T-helper 22 cell (primary cell): ENCODE measurements at places on chromosomes 13 and 19.

DNA sequence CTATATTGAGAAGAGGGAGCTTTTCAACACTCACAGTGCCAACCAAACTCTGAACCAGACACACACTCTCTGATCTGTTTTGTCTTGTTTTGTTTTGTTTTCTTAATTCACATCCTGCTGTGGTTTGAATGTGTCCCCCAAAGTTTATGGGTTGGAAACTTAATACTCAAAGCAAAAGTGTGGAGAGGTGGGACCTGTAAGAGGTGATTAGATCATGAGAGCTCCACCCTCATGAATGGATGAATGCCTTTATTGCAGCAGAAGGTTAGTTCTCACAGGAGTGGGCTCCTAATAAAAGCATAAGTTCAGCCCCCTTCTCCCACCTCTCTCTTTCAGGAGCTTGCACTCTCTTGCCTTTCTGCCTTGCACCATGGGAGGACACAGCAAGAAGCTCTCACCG, 957.1 kb downstream of the PCDH9 start:
- DNase-seq = no peak

- DNase-seq = no peak
Observed at GRCh38 chr13:78960881-78961280, 301.9 kb upstream of the OBI1 start.

GRCh38 chr19:16398530-16399249, 73.1 kb downstream of the EPS15L1 start:
- DNase-seq = no peak

GRCh38 chr13:113724016-113724758, 34.8 kb upstream of the TMEM255B start:
- no peak for DNase-seq

GRCh38 chr19:708154-709143, at the start of gene PALM:
PALM (plus strand) TSS chr19:708935; CDS start chr19:709147, 212 bp downstream.
- no peak for DNase-seq

DNA sequence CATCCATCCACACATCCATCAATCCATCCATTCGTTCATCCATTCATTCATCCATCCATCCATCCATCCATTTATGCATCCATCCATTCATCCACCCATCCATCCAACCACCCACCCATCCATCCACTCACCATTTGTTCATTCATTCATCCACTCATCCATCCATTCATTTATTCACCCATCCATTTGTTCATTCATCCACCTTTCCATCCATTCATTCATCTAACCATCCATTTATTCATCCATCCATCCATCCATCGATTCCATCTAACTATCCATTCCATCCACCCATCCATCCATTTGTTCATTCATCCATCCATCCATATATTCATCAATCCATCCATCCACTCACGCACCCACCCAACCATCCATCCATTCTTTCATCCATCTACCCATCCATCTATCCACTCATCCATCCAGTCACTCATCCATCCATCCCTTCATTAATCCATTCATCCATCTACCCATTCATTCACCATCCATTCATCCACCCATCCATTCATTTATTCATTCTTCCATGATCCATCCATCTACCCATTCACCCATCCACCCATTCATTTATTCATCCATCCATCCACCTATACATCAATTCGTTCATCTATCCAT, 225.0 kb downstream of the TUBA3C start:
- no peak for DNase-seq

DNA sequence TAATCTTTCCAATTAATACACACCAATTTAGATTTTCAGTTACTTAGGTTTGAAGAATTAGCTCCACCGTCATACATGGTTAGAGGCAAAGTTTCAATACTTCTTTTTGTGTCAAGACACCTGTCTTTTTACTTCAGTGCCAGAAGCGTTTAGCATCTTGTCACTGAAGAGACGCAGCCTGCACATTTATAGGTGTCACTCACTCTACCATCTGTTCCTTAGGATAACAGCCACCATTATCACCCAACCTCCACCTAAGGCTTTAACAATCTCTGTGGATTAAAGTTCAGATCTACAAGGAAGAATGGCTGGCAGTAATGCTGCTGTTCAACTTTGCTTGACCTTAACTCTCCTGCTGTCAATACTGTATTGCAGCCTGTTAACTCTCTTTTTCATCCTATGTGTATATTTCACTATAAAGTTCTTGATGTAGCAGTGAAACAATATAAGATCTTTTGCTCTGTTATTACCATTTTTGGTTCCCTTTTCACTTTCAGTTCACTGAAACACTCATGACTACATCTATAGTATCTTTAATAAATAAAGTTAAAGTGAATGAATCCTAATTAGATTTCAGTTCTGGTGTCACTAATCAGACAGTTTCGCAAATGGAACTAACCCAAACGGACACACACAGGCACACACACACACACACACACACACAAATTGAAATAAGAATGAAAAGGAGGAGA, 435.6 kb downstream of the PCDH9 start:
- no peak for DNase-seq

GRCh38 chr13:87999240-87999700, 328.1 kb downstream of the SLITRK5 start:
- DNase-seq = no peak

DNA sequence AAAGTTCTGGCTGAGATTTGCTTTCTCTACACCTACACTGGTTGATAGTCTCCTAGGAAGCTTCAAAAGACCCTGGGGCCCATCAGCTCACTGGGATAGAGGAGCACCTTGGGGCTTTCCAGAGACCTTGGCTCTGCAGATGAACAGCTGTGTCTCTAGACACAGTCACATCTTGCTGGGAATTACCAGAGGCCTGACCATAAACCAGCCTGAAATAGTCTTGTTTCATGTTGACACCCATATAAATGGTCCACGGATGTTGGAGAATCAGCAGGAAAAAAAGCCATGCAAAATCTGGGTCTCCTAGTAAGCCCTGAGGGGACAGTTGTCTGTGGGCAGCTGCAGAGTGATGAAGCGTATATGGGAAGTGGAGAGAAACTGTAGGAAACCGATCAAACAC, 207.6 kb downstream of the DNAJC15 start:
- DNase-seq = no peak

DNA sequence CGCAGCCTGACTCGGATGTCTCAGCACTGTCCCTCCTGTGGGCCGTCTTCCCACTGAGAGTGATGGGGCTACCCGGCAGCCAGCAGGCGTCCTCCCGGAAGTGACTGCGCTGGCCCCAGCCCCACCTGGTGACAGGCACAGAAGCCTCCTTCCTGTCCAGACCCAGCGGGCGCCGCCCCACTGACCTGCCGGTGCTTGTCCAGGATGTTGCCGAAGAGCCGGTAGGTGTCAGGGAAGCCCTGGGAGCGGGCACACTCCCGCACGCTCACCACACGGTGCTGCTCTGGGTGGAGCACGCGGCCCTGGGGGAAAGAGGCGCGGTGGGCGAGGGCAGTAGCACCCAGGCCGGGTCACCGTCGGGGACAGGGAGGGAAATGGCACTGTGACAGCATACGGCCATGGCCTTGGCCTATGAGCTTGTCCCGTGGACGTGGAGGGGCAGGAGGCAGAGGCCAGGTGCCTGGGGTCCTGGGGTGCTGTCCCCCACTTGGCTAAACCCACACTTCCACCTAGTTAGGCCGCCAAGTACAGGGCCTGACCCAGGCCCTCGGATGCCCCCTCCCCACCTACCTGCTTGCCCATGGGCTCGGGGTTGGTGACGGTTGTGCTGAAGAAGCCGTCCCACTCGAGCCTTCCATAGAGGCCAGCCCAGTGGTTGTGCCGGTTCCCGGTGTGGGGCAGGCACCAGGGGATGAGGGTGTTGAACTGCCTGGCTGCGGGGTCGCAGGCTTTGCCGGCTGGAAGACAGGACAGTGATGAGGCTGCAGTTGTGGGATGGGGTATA, 16.0 kb upstream of the EIF3G start:
- DNase-seq = no peak

DNA sequence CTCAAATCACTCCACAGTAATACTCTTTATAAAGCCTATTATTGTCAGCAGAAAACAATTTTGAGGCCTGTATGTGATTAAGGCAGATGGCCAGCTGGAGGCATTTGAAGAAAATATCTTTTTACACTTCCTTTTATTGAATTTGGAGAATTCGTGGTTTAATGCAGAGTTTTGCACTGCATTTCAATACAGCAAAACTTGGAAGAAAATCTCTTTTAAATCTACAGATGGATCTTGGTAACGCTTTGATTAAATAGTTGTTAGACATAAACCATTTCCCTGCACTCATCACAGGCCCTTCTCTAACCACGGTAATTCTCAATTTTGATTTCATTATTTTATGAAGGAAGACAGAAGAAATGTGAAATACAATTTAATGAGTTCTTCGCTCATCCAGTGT, 185.7 kb downstream of the RFC3 start:
- no peak for DNase-seq

DNA sequence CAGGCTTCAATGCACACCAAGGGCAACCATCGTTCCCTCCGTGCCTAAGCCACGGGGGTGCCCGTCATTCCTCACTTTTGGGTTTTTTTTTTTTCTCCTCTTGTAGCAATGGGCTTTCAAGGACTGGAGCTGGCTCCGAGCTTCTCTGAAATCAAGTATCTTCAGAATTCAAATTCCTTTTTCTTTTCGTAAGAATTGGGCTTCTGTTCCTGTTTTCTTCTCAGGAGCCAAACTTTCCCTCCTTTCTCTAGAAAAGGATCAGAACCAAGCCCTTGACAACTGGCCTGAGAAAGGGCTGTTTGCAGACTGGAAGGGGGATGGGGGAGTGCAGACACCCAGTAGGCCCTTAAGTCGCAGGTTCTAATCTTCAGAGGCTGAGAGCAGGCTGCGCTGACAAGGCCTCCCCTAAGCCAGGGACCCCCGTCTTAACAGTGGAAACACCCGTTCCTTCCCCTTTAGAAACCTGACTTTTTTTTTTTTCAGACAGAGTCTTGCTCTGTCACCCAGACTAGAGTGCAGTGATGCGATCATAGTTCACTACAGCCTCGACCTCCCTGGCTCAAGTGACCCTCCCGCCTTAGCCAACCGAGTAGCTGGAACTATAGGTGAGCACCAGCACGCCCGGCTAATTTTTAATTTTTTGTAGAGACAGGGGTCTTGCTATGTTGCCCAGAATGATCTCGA, 51.6 kb downstream of the RFX2 start:
- no peak for DNase-seq
